ENCODE measurements at places on chromosomes 2 and 18. TPM values are rescaled to one million over a fixed set of nuclear protein-coding genes. Genes with fewer than 3 reads are reported as not detected.

The ASXL3 gene
- total RNA-seq = 0.11 TPM

The KLHL14 gene
- not detected for total RNA-seq

The SCN9A gene
- total RNA-seq = 0.15 TPM

The FSHR gene
- total RNA-seq = not detected

The PARD6G gene
- total RNA-seq = 32.2 TPM

The LDLRAD4 gene
- not detected for total RNA-seq

The MBD5 gene
- 10.7 TPM for total RNA-seq

The AFF3 gene
- total RNA-seq = not detected

The OTX1 gene
- 2.9 TPM for total RNA-seq

The SLC38A11 gene
- not detected for total RNA-seq

The ZSCAN30 gene
- total RNA-seq = 10.2 TPM

The HES6 gene
- total RNA-seq = 8.4 TPM

The C2orf74 gene
- total RNA-seq = 13.7 TPM

The HOXD1 gene
- not detected for total RNA-seq

The NGEF gene
- 0.04 TPM for total RNA-seq

The SOCS6 gene
- total RNA-seq = 13.0 TPM

The CDK15 gene
- total RNA-seq = 0.16 TPM

The NDC80 gene
- total RNA-seq = 9.5 TPM

The SERPINB2 gene
- 59.3 TPM for total RNA-seq

The ZSWIM2 gene
- total RNA-seq = not detected

The ZNF804A gene
- 0.11 TPM for total RNA-seq

The ZRANB3 gene
- 10.5 TPM for total RNA-seq

The HOXD13 gene
- not detected for total RNA-seq

The CIB4 gene
- total RNA-seq = not detected

The GCG gene
- not detected for total RNA-seq

The GREB1L gene
- total RNA-seq = 1.8 TPM

The IKZF2 gene
- total RNA-seq = 7.0 TPM

The FOXI3 gene
- not detected for total RNA-seq

The CDH19 gene
- not detected for total RNA-seq

The RAX gene
- not detected for total RNA-seq

The DUSP2 gene
- 14.2 TPM for total RNA-seq

The MARCO gene
- total RNA-seq = 0.08 TPM

The ANTXR1 gene
- total RNA-seq = 19.4 TPM

The BABAM2 gene
- total RNA-seq = 21.6 TPM

The PPM1G gene
- 100 TPM for total RNA-seq

The DHRS9 gene
- not detected for total RNA-seq

The USP34 gene
- 42.0 TPM for total RNA-seq

The CPO gene
- not detected for total RNA-seq

The AMER3 gene
- total RNA-seq = not detected

The PNO1 gene
- total RNA-seq = 29.2 TPM

The KCNG2 gene
- total RNA-seq = not detected

The GKN2 gene
- total RNA-seq = not detected

The FEV gene
- total RNA-seq = not detected

The CRYGA gene
- not detected for total RNA-seq

The PRKAG3 gene
- total RNA-seq = not detected

The LONRF2 gene
- total RNA-seq = not detected

Data from hair follicular keratinocyte (primary cell).